ENCODE measurements at places on chromosomes 1 and 21. TPM values are rescaled to one million over a fixed set of nuclear protein-coding genes. Genes with fewer than 3 reads are reported as not detected.

Gene KIF2C
- total RNA-seq, result 9.2 TPM

DNA sequence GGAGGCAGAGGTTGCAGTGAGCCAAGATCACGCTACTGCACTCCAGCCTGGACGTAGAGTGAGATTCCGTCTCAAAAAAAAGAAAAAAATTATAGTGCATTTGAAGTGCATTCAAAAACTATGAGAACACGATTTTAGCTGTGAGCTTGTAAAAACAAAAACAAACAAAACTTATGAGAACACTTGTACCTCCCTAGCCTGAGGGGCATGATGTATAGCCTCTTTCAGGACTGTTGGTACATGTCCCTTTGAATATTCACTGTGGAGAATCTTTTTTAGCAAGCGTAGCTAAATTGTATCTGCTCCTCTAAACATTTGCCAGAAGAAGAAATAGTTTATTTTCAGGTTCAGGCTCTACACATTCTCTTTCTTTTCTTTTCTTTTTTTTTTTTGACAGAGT, 9.5 kb upstream of the DEGS1 start:
- no peak overlapping the region for H3K4me3 ChIP-seq
- no peaks in the 10 kb centered on the region for H3K27me3 ChIP-seq
- DNase-seq, result no peak
- H3K36me3 ChIP-seq, result no peaks in the 10 kb centered on the region

Gene NUF2
- 0.51 TPM for total RNA-seq

- H3K4me1 ChIP-seq, result no peaks in the 10 kb centered on the region
- no peak overlapping the region for H3K4me3 ChIP-seq
- H3K36me3 ChIP-seq, result no peaks in the 10 kb centered on the region
- no peak for DNase-seq
These were observed 75.3 kb downstream of the CD58 start for GRCh38 chr1:116495535-116495934.

DNA sequence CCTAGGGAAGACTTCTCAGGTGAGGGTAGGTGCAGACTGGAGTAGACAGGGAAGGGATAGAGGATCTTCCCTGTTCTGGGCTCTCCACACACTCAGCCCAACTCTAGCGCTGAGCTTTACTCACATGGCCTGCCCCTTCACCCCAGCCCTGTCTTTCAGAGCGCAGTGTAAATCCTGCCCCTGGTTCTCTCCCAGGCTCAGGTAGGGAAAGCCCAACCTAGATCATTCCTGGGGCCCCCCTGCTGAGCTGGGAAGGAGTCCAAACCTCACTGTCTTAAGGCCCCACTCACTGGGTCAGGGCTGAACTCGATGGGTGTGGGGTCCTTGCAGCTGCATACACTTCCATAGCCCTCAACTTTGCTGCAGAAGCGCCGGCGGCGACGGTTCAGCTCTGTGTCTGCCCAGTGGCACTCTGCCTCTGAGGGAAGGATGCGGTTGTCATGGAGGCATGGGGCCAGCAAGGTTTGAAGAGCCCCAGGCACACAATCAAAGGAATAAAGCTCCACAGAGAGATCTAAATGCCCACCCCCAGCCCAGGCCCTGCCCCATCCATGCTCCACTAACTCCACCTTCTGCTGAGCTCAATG, 4.2 kb downstream of the POMGNT1 start:
- H3K27ac ChIP-seq, result no peak overlapping the region
- no peaks in the 10 kb centered on the region for H3K27me3 ChIP-seq
- H3K4me1 ChIP-seq, result peaks cover 2% of the 10 kb centered on the region
- no peak overlapping the region for H3K4me3 ChIP-seq
- peaks cover 20% of the 10 kb centered on the region for H3K36me3 ChIP-seq
- DNase-seq, result no peak

GRCh38 chr1:160206421-160207117, 1.4 kb downstream of the PEA15 start:
- H3K4me1 ChIP-seq, result peaks cover 36% of the 10 kb centered on the region
- H3K36me3 ChIP-seq, result peaks cover 26% of the 10 kb centered on the region
- peak overlapping the region; percentile 98 for H3K4me3 ChIP-seq

- no peak for DNase-seq
- no peak overlapping the region for H3K4me3 ChIP-seq
- no peak overlapping the region for H3K27ac ChIP-seq
- no peaks in the 10 kb centered on the region for H3K36me3 ChIP-seq
- peaks cover 5% of the 10 kb centered on the region for H3K27me3 ChIP-seq
These were observed 10.8 kb downstream of the INAVA start for GRCh38 chr1:200905411-200906052.

GRCh38 chr1:232109391-232109790, 482.8 kb downstream of the DISC1 start:
- no peak for DNase-seq
- no peak overlapping the region for H3K27ac ChIP-seq
- H3K36me3 ChIP-seq, result no peaks in the 10 kb centered on the region
- no peaks in the 10 kb centered on the region for H3K27me3 ChIP-seq
- H3K4me3 ChIP-seq, result no peak overlapping the region

DNA sequence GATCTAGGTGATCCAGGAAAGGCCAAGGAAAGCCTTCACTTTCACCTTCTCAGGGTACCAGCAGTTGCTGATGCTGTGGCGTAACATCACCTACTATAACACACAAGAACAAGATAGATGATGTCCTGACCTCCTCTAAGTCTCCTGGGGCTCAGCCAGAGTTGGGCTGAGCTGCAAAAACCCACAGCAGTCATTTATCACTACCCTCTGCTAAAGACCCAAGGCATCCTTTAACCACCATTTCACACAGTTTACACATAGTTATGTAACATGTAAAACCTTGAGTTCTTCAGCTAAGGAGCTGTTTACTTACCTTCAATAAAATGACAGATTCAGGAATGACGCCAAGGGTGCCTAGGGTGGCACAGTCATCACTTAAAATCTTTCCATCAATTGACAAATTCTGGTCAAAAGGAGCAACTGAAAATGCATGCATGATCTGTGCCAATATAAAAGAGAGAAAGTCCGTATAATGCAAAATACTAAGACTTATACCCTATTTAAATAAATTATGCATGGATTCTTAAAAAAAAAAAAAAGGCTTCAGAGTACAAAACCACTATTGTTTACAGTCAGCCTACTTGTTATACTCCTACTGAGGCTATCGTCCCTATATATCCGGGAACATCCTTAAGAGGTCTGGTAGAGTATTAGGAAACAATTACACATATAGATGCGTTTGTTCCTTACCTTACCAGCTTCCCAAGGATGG, 20.7 kb upstream of the RAP1GAP start:
- H3K27me3 ChIP-seq, result no peaks in the 10 kb centered on the region
- peaks cover 4% of the 10 kb centered on the region for H3K36me3 ChIP-seq
- peak; percentile 61 for DNase-seq
- no peak overlapping the region for H3K27ac ChIP-seq

DNA sequence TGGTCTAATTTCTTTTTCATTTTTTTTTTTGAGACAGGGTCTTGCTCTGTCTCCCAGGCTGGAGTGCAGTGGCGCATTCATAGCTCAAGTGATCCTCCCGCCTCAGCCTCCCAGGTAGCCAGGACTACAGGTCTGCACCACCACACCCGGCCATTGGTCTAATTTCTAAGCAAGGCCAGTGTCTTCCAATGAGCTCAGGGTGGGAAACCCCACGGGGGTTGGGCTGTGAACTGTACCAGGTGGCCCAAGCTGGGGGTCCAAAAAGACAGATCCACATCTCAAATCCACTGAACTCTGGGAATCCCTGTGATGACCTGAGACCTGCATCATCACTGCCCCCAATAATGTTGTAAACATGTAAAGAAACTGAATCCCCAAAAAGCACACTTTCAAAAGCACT, 79.5 kb downstream of the BCAR3 start:
- no peaks in the 10 kb centered on the region for H3K27me3 ChIP-seq
- H3K4me3 ChIP-seq, result no peak overlapping the region
- no peaks in the 10 kb centered on the region for H3K36me3 ChIP-seq

- no peaks in the 10 kb centered on the region for H3K27me3 ChIP-seq
- H3K27ac ChIP-seq, result no peak overlapping the region
- DNase-seq, result no peak
- H3K36me3 ChIP-seq, result peaks cover 37% of the 10 kb centered on the region
- peaks cover 13% of the 10 kb centered on the region for H3K4me1 ChIP-seq
These were observed 9.8 kb downstream of the C1orf35 start for GRCh38 chr1:228093050-228093906.

All from fibroblast of lung (primary cell).